ENCODE measurements at places on chromosomes 12 and 14. TPM values are rescaled to one million over a fixed set of nuclear protein-coding genes. Genes with fewer than 3 reads are reported as not detected.

DNA sequence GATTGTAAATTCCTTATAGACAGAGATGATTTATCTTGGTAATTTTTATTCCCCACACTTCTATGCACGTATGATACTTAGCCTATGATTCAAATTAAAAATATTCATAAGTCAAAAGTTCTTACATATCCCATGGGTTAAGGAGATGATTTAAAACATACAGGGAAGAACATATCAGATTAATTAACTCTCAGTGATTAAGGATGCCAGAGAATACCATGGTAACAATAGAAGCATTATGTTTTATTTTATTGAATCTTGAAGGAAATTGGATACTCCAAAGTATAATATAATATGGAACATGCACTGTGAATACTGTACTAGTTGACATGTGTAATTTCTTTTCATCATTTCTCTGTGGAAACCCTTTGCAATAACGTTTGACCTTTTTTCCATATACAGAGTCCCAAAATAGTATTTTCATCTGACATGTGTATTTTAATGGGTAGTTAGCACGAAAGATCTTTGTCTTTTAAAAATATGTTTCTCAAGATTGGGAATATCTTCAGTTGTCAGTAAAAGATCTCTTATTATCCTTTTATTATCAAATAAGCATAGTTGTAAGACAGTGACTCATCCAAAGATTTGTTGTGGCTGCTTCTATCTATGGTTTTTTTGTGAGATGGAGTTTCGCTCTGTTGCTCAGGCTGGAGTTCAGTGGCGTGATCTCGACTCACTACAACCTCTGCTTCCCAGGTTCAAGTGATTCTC lies 166.7 kb downstream of the RAD51B start:
- H3K36me3 ChIP-seq: no peaks in the 10 kb centered on the region
- DNase-seq: no peak
- H3K27me3 ChIP-seq: no peaks in the 10 kb centered on the region

DNA sequence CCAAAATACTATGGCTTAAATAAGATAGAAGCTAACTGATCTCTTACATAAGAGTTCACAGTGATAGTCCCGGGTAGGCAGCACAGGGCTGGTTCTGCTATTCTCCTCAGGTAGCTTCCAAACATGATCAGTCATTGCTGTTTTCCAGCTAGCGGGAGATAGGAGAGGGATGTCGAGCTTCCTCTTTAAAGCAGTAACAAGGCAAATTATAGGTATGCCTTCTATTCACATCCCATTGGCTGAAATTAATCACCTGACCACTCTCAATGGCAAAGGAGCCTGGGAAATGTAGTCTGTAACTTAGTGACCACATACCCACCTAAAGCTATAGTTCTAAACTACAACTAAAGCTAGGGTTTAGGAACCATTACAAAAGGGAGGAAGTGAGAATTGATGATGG lies 34.5 kb upstream of the VRK1 start:
- no peak for DNase-seq
- H3K4me3 ChIP-seq: no peak overlapping the region
- no peaks in the 10 kb centered on the region for H3K4me1 ChIP-seq
- H3K36me3 ChIP-seq: no peaks in the 10 kb centered on the region

The OTX2 gene
- total RNA-seq: not detected

GRCh38 chr14:44379292-44379977 lies 127.6 kb downstream of the FSCB start:
- H3K27me3 ChIP-seq: no peaks in the 10 kb centered on the region
- H3K36me3 ChIP-seq: no peaks in the 10 kb centered on the region
- no peaks in the 10 kb centered on the region for H3K4me1 ChIP-seq
- no peak overlapping the region for H3K27ac ChIP-seq
- H3K4me3 ChIP-seq: no peak overlapping the region

DNA sequence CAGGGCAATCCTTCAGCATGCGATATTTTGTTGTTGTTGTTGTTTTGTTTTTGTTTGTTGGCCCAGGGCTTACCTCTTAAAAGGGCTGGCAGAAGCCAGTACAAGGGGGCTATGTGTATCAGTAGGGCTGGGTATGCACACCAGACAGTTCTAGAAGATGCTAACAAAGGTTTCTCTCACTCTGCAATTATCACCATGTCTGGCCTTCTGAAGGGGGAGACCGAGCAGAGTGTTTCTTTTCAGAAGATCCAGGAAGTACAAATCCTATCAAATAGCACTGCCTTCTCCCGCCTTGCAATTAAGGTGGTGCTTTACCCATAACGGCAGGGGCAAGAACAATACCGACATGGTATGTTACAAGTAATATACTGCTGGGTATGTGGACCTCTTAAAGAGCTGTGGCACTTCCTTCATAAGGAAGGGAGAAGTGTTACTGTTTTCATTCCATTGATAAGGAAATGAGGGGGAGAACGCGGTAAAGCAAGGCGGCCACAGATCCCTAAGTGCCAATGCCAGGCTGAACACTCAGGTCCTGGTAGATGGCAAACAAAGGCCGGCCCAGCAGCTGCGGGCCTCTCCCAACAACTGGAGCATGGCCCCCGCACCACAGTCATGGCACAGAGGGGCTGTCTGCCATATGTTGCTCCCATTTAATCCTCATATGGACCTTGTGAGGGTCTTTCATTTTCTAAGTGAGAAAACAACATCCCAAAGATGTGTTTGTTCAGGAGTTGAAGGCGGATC lies 19.2 kb upstream of the CACNA2D4 start:
- no peaks in the 10 kb centered on the region for H3K36me3 ChIP-seq
- no peak overlapping the region for H3K27ac ChIP-seq
- no peaks in the 10 kb centered on the region for H3K27me3 ChIP-seq
- peaks cover 24% of the 10 kb centered on the region for H3K4me1 ChIP-seq

The PTPRQ gene
- 0.19 TPM for total RNA-seq

- H3K27ac ChIP-seq: no peak overlapping the region
- H3K4me1 ChIP-seq: no peaks in the 10 kb centered on the region
- no peaks in the 10 kb centered on the region for H3K27me3 ChIP-seq
- no peak overlapping the region for H3K4me3 ChIP-seq
- no peaks in the 10 kb centered on the region for H3K36me3 ChIP-seq
Measured at GRCh38 chr12:31801872-31802271, 73.1 kb upstream of the AMN1 start.

The SLC6A13 gene
- not detected for total RNA-seq

DNA sequence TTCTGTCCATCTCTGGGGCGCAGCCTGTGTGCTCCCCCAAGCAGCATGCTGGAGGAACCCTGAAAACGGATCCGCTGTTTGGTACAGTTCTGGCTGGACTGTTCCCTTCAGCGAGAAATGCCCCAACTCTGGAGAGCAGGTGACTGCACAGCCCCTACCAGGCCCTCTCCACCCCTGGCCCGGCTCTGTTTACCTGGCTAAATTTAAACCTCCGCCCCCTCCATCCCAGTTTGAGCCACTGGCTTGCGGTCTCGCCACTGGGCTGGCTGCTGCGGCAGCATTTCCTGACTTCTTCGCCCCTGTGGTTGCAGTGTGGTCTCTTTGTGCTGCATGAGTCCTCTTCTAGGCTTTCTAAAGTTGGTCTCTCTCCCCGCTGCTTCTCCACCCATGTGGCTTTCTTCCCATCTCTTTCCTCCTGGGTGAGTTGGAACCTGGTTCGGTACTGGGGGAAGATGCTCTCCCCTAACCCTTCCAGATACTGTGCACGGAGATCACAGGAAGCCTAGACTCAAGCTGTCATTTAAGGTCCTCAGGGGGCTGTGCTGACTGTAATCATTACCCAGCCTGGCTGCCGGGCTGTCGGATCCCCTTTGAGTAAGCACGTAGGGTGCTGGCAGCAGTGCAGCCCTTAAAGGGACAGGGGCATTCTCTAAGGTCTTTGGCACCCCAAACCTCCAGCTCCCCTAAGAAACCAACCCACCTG lies 60.6 kb downstream of the FBXL14 start:
- DNase-seq: no peak
- H3K4me1 ChIP-seq: peaks cover 41% of the 10 kb centered on the region
- no peak overlapping the region for H3K27ac ChIP-seq
- no peaks in the 10 kb centered on the region for H3K27me3 ChIP-seq

- H3K4me1 ChIP-seq: peaks cover 8% of the 10 kb centered on the region
- H3K27ac ChIP-seq: peak overlapping the region; percentile 2
- no peak overlapping the region for H3K4me3 ChIP-seq
- H3K27me3 ChIP-seq: no peaks in the 10 kb centered on the region
Measured at GRCh38 chr12:45348311-45348710, 132.4 kb downstream of the ANO6 start.

The SIX6 gene
- not detected for total RNA-seq
